Activated CD8-positive, alpha-beta T cell treated with anti-CD3 and anti-CD28 coated beads, Interleukin-2, amount 10 ng/mL, durations not matched to agents 7 days and 5 days (primary cell): ENCODE measurements at places on chromosomes 3 and 15.

DNA sequence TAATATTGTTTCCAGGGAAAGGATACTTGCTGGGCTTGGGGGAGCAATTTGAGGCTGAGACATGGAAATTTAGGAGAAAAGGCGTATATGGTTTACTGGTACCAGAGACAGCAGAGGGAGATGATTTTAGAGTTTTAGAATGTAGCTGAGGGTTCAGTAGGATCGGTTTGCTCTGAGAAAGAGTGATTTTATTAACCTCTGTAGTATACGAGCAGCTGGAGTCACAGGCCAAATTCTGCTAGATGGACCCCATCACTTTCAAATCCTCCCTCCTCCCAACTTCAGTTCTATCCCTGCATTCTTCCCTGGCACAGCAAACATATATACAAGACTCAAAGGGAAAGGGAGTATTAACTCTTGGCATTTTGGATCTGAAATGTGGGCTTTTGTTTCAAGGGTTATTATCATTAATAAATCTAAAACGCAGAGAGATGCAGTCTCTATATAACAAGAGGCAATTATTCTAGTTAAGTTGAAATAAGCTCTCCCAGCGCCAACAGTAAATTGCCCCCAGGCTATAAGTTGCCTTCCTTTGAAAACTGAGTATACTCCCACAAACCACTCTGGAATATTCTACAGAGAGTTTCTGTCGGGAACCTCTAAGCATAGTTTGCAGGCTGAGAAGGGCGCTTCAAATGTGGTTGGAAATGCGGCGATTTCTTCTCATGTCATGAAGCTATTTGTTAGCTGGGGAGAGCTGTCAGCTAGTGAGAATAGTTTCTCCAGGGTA is 5.4 kb downstream of the CRABP1 start:
- DNase-seq: no peak

GRCh38 chr3:29695201-29695600 is 414.3 kb downstream of the RBMS3 start:
- DNase-seq: no peak

DNA sequence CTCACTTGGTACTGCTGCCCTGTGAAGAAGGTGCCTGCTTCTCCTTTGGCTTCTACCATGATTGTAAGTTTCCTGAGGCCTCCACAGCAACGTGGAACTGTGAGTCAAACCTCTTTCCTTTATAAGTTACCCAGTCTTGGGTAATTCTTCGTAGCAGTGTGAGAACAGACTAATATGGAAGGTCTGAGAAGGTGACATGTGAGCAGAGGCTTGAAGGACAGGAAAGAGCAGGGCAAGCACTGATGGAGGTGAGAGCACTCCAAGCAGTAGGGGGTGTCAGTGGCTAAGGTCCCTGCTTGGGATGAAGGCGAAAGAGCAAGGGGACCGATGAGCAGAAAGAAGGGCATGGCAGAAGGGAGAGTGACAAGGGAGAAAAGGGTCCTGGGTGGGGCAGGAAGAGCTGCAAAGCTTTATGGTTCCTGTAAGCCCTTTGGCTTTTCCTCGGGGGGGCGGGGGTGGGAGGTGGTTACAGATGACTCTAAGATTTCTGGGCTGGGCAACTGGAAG is 3.5 kb downstream of the EIF4E3 start:
- peak; percentile 50 for DNase-seq

DNA sequence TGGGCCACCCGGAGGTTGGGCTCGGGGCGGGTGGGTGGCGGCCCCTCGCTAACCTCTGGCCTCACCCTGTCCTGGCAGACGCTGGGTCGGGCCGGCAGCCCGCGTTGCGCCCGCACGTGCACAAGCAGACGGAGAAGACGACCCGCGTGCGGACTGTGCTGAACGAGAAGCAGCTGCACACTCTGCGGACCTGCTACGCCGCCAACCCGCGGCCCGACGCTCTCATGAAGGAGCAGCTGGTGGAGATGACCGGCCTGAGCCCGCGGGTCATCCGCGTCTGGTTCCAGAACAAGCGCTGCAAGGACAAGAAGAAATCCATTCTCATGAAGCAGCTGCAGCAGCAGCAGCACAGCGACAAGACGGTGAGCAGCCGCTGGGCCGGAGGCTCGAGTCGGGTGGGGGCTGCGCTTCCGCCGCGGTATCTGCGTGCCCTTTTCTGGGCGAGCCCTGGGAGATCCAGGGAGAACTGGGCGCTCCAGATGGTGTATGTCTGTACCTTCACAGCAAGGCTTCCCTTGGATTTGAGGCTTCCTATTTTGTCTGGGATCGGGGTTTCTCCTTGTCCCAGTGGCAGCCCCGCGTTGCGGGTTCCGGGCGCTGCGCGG is 3.7 kb downstream of the ISL2 start:
- DNase-seq: no peak

DNA sequence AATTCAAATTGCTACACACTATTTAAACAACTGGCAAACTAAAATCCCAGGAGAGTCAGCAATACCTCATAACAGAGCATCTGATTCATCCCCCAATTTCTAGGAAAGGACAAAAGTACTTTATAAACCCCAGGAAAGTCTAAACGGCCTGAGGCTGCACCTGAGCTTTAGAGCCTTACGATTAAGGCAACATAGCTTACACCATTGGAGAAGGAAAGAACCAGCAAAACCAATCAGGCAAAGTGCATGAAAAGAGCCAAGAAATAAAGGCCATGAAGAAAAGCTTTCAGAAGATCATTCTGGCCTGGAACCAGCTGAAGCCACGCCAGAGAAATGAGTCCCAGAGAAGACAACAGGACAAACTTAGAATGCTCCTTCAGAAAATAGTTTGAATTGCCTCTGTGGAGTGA is 48.1 kb downstream of the PTPN9 start:
- no peak for DNase-seq

DNA sequence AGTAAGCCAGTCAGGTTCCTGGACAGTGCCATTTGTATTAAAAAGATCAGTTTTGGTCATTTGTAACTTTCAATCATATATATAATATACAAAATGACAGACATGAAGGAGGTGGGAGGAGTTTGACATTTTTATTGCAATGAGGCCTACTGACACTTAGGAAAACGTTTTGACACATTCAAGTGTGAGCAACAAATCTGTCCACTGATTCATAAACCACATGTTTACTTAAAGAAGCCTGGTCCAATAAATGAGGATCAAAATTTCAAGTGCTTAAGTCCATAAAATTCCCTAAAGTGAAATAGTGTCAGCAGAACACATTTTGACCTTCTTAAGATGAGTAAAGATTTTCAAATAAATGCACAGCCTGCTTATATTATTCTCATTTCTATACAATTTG is 137.3 kb downstream of the MECOM start:
- no peak for DNase-seq

DNA sequence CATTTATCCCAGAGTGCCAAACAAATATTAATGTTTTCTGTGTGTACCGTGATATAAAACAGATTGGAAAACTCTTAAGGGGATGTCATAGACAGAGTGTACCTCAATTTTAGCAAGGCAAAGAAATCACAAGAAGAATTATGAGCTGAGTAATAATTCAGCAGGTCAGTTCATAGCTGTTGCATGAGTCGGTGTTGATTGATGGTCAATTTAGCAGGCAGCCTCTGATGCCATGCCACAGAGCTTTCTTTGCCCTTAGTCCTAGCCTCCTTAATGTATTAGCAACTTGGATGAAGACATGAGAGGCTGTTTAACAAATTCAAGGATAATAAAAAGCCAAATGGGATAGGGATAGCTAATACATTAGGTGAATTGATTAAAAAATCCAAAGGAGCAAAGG is 6.8 kb downstream of the SLC35A5 start:
- DNase-seq: no peak

DNA sequence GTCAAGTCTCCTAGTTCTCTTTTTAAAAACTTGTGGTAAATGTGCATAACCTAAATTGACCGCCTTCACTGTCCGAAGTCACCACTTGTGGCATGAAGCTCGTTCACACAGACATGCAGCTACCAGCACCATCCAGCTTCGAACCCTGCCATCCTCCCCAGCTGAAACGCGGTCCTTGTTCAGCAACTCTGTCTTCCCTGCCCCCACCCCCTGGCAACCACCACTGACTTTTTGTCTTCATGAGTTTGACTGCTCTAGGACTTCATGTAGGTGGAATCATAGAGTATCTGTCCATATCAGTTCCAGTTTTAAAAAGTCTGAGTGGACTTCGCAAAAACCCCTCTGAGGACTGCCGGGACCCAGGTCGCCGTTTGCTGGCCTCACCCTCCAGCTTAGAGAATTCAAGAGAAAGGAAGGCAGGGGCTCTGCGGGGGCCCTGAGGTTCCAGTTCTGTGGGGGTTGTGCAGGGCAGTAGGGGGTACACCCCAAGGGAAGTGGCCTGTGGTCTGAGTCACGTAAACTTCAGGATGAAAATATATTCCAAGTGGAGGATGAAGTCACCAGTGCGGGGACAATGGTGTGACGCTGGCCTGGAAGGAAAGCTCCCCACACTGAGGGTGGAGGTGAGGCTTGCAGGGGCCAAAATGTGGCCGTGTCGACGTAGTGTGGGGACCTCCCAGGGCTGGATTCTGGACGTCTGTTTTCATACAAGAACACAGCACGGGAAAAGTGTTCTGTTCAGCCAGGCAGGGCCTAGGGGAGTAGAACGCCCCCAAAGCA is 67.6 kb downstream of the ABTB1 start:
- DNase-seq: no peak

DNA sequence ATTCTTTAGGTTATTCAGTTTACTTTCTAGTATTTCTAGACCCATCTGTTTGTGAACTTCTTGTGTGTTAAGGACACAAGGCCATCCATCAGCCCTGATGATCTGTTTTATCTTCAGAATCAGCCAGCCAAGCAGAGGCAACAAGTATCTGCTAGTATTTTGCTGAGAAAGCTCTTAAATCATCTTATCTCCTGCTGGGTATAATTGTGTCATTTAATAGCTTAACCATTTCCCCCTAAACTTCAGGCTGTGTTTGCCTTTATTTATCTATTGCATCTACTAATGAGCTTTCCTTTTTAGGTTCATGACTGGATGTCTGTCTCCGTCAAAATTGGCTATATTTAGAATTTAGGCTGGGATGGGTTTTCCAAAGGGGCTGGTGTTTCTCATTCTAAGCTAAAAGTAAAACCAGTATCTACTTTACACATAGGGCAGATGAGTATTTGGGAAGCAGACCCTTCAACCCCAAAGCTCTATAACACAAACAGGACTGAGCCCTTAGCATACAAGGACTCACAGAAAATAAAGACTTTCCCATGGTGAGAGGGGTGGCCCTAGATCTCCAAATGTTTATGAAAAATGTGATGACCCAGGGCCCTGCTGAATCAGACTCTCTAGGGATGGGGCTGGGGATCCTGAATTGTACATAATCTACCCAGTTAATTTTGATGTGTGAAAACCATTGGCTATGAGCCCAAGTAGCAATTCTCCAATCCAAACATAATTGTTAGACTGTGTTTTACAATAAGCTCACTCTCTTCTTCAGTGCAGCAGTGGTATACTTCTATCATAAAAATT is 65.3 kb upstream of the PSMD6 start:
- no peak for DNase-seq

GRCh38 chr15:79641841-79642240 is 209.7 kb downstream of the MINAR1 start:
- DNase-seq: no peak

GRCh38 chr3:188197388-188197847 is 43.5 kb downstream of the LPP start:
- DNase-seq: no peak

DNA sequence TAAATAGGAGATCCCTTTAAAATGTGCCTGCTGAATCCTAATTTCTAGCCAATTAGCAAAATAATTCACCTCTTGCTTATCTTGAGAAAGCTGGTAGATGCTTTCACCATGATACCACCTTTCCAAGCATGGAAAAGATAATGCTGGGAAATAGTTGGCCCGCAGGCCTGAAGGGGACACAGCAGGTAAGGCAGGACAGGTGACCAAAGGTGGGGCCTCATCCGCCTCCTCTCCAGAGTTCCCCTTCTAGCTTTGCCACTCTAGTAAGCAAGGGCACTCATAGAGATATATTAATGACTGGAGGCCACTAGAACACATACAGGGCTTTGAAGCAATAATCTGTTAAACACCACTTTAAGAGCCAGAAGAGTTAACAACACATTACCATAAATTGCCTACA is 45.5 kb downstream of the SATB1 start:
- DNase-seq: no peak

DNA sequence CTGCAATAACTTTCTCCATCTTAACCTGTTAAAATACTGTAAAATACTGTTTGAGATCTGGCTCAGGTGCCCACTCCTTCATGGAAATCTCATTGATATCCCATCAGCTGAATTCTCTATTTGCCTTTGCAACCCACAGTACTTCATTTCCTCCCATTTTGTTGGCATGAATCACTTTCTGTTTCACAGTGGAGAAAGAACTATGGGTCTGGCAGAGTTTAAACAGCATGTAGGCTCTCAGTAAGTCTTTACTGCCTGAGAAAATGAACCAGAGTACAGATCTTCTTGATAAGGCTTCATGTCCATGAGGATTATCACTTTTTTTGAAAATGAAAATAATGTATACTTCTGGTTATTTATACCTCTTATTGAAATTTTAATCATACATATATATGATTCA is 245.9 kb downstream of the NAALADL2 start:
- no peak for DNase-seq

- no peak for DNase-seq
These were observed 26.1 kb downstream of the STARD5 start for GRCh38 chr15:81297603-81298575.

DNA sequence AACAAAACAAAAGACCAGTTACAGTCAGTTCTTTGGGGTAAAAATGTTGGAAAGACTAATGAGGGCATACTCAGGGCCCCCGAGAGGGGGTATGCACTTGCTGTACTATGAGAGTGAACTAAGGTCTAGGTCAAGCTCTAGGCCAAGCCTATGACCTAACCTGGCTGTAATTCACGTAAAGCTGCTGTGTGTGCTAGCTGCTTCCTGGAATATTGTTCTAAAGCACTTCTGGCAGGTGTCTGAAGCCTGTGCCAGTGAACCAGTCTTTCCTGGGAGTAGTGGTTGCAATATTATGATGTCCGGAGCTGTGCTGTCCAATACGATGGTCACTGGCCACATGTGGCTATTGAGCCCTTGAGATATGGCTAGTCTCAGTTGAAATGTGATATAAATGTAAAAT is 13.1 kb upstream of the CX3CR1 start:
- DNase-seq: no peak

DNA sequence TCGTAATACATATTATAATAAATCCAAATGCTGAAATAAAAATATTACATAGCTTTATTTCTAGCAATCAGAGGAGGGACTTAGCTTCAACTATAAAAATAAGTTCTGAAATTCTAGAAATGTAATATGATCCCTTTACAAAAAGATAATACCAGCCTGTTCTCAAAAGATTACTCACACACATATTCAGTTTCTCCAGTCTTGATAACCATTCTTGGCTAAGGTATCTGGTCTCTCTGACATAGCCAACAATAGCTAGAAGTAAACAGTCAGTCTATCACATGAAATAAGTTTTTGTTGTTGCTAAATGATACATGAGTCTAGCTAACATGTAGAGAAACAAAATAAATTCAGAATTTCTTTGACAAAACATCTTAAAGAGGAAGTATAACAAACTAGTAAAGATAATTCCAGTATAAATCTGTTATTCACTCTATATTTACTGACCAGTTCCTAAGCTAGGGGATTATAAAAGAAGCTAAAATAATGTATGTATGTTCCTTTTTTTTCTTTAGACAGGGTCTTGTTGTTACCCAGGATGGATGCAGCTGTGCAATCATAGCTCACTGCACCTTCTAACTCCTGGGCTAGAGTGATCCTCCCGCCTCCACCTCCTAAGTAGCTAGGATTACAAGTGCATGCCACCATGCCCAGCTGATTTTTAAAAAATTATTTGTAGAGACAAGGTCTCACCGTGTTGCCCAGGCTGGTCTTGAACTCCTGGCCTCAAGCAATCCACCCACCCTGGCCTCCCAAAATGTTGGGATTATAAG is 170.6 kb downstream of the TBL1XR1 start:
- no peak for DNase-seq

- DNase-seq: no peak
These were observed 30.3 kb downstream of the RAP2B start for GRCh38 chr3:153192327-153192726.
